ENCODE measurements at places on chromosomes 2 and 18. TPM values are rescaled to one million over a fixed set of nuclear protein-coding genes. Genes with fewer than 3 reads are reported as not detected.

PLEKHB2 gene
- 57.7 TPM for total RNA-seq

MYCN gene
- 3.7 TPM for total RNA-seq

OTOS gene
- not detected for total RNA-seq

SCN1A gene
- not detected for total RNA-seq

UGT1A8 gene
- total RNA-seq, result 4.4 TPM

FOXD4L1 gene
- 0.39 TPM for total RNA-seq

SLC16A14 gene
- total RNA-seq, result 9.2 TPM

MGAT4A gene
- 63.8 TPM for total RNA-seq

CPS1 gene
- 3.9 TPM for total RNA-seq

ABCG5 gene
- total RNA-seq, result not detected

CHRNG gene
- not detected for total RNA-seq

HJURP gene
- 0.31 TPM for total RNA-seq

ZNF532 gene
- 114 TPM for total RNA-seq

ZNF638 gene
- total RNA-seq, result 209 TPM

REEP1 gene
- total RNA-seq, result 15.5 TPM

TUBA3E gene
- not detected for total RNA-seq

UCN gene
- 0.68 TPM for total RNA-seq

SATB2 gene
- total RNA-seq, result 2.7 TPM

TMEM237 gene
- 23.6 TPM for total RNA-seq

PCARE gene
- total RNA-seq, result not detected

ALPG gene
- total RNA-seq, result not detected

CYBRD1 gene
- total RNA-seq, result 60.7 TPM

ZDBF2 gene
- 13.0 TPM for total RNA-seq

RALBP1 gene
- 117 TPM for total RNA-seq

CCDC88A gene
- 51.0 TPM for total RNA-seq

SAP130 gene
- total RNA-seq, result 22.5 TPM

CLHC1 gene
- total RNA-seq, result 26.3 TPM

GREB1L gene
- total RNA-seq, result 0.05 TPM

BMP10 gene
- total RNA-seq, result not detected

C2orf74 gene
- 18.2 TPM for total RNA-seq

MARCHF4 gene
- not detected for total RNA-seq

YWHAQ gene
- total RNA-seq, result 225 TPM

AKAIN1 gene
- total RNA-seq, result not detected

TGFA gene
- 17.8 TPM for total RNA-seq

APCDD1 gene
- 98.4 TPM for total RNA-seq

FARSB gene
- 34.2 TPM for total RNA-seq

EML4 gene
- total RNA-seq, result 99.1 TPM

HNRNPLL gene
- 55.2 TPM for total RNA-seq

ST8SIA5 gene
- total RNA-seq, result not detected

CABYR gene
- 6.7 TPM for total RNA-seq

Measured in ureter (tissue), 1 donor.